ENCODE measurements at places on chromosomes 16 and 17. TPM values are rescaled to one million over a fixed set of nuclear protein-coding genes. Genes with fewer than 3 reads are reported as not detected.
A peak's percentile ranks its signal among the peaks of the same experiment; 100 is the strongest.

MAF gene
- total RNA-seq: 85.0 TPM

ABCA6 gene
- total RNA-seq: 6.5 TPM

ABCA9 gene
- total RNA-seq: 6.6 TPM

SNX20 gene
- total RNA-seq: not detected

BAIAP3 gene
- total RNA-seq: 3.0 TPM

RND2 gene
- 6.3 TPM for total RNA-seq

VWA3A gene
- total RNA-seq: not detected

DNA sequence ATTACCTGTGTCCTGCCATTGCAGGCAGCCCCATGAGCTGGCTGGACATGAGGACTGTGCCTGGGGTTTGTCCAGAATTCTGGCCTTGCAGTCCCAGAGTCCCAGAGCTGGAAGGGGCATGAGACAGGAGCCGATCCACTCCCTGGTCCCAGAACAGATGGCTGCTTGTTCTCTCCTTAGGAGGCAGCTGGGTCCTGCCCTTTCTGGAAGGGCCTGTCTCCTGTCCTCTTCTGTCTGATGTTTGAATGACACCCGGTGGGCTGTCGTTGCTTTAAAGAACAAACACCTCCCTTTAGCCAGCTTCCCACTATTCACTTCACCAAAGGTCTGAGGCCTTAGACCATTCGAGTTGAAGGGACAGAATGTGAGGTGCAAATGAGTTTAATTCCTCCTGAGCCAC lies 63.8 kb downstream of the RAP1GAP2 start:
- DNase-seq: no peak

GRCh38 chr16:85569615-85570212 lies 43.4 kb upstream of the GSE1 start:
- DNase-seq: no peak

GRCh38 chr16:87044829-87045228 lies 272.4 kb downstream of the C16orf95 start:
- no peak for DNase-seq

GRCh38 chr17:17134051-17134956 lies 71.8 kb downstream of the PLD6 start:
- no peak for DNase-seq

DNA sequence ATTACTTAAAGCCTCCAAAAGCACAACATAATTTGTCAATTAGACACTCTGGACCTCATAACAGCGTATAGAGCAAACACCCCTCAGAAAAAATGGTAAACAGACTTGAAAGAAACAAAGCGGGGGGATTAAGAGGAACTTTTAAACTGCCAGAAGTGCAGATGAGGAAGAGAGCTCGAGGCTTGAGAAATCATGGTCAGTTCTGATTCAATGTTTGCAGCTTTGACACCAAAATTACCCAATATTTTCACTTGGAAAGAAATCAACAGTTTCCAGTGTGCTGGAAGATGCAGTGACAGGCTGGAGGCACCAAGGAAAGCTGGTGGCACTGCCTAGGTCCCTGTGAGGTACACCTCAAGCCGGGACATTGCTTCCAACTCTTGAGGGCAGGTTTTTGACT lies 180.9 kb upstream of the TOX3 start:
- DNase-seq: no peak

GRCh38 chr17:2030779-2031163 lies 818 bp downstream of the DPH1 start:
- no peak for DNase-seq

DNA sequence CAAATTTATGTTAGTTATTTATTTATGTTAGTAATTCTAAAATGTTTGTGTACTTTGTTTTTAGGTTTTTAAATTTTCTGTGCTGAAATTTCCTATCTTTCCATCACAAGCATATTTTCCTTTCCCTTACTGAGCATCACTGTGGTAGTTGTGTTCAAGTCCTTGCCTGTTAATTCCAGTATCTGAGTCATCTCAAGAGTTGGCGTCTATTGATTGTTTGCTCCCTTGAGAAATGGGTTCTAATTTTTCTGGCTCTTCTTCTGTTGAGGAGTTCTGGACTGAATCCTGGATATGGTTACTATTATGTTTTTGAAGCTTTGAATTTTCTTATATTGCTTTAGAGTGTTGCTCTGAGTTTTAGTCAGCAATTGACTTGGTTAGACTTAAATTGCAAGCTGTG lies 56.3 kb downstream of the GAN start:
- DNase-seq: no peak

GRCh38 chr17:50094243-50094752 lies 853 bp upstream of the PDK2 start:
- DNase-seq: peak; percentile 94

GRCh38 chr17:50256826-50257618 lies 17.2 kb upstream of the TMEM92 start:
- DNase-seq: peak; percentile 5

- peak; percentile 65 for DNase-seq
Measured at GRCh38 chr17:81537343-81537855, 9.2 kb downstream of the FSCN2 start.

GRCh38 chr17:7932949-7933348 lies 943 bp downstream of the CNTROB start:
- DNase-seq: peak; percentile 81

DNA sequence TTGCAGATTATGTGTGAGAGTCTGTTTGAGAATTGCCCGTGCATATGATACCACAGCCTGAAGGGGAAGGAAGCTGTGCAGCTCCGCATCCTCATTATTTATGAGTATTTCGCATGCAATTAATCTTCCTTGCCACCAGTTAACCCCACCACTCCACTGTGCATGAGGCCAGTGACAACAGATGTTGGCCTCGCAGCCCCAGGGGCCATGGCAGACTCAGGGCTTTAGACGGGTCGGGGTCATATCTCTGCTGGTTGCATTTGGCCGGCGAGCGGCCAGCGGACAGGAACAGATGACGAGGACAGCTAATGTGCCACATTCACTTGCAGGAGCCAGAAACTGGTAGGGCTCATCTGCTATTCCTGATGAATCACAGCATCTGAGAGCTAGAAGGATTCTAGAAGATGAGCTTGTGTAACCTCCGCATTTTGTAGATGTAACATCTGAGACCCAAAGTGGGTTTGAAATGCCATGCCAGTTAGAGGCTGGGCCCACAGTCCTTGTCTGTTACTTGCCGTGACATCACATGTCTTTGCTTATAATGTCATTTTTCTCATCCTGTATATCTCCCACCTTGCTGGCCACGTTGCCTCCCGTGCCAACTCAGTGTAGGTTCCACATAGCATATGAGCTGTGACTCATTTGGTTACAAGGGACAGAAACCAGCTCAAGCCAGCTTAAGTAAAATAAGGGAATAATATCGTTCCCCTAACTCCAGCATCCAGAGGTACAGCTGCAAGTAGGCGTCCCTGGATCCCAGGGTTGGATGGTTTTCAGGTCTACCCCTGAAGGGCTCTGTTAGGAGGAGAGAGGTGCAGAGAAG lies 137.2 kb downstream of the SNX29 start:
- DNase-seq: no peak

DNA sequence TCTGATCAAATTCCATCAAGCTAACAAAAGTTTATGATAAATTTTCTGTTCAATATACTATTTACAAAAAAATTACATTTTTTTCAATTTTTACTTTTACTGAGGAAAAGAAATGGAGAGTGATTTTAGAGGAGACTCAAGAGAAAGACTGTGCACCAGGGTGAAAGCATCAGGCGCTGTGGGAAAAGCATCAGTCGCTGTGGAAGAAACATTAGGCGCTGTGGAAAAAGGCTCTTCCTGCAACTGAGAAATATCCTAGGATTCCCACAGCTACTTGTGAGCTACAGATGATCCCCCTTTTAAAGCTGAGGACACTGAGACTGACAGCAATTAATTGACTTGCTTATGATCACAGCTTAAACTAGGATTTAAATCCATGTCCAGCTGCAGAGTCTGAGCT lies 4.9 kb downstream of the ANKFY1 start:
- DNase-seq: no peak

DNA sequence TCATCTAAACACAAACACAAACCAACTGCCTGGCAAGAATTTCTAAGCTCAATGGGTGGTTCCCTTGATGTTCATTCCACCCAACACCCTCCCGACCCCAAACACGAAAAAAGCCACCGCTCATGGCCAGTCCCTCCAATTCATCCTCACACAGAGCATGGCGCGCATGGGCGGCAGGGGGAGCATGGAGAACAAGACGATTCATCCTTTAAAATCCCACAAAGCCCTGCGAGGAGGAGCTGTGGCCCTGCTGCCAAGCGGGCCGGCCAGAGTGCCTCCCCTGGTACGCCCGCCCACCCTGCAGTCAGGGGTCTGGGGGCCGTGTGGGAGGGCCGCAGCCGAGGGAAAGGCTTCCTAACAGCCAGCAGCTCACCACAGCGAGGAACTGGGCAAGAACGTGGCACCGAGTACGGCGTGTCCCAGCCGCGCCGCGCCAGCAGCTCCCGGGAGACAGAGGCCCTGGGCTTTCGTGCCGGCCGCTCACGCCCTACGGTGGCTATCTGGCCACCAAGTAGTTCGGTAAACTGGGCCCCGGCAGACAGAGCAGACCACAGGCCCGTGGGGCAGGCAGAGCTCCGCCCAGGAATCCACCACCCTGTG lies 60.9 kb downstream of the KLHDC4 start:
- DNase-seq: no peak

GRCh38 chr17:28492352-28493310 lies 13.5 kb upstream of the FOXN1 start:
- no peak for DNase-seq

DNA sequence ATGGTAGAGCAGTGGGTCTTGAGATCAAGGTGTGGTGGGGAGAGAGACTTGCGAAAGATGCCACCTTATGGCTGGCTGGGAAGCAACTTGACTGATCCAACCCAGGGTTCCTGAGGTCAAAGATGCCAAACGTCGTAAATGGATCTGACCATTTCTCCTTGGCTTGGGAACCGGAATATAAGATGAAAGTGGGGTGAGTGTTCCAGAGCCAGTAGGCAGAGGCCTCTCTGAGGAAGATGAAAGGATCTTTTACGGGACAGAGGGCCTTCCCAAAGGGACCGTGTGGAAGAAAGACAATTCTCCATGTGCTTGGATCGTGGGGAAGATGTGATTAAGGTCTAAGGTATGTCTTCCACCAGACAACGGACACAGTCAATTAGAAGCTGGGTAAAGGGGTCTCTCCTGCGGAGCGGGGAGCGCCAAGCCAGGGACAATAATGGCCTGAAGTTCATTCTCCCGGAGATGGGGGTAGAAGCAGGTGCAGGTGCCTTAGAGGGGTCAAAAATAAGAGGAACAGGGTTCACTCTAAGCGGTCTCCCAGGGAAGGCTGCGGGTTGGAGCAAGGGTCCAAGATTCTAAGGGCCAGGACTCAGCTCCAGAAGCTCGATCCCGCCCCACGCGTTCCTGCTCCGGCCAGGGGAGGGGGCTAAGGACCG lies 800 bp downstream of the FXR2 start:
- no peak for DNase-seq

DNA sequence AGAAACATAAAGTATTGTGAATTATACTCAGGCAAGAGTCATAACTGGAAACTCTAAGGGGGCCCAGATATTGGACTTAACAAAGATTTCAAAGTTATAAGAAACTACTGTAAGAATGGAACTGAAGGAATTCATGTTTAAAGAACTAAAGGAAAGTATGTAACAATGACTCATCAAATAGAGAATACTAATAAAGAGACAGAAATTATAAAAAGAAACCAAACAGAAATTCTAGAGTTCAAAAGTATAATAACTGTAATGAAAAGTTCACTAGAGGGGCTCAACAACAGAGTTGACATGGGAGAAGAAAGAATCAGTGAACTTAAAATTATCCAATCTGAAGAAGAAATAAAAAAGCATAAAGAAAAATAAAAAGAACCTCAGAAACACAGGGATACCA lies 55.4 kb downstream of the ADCY9 start:
- no peak for DNase-seq

GRCh38 chr17:12134587-12134986 lies 113.9 kb downstream of the MAP2K4 start:
- no peak for DNase-seq

- DNase-seq: no peak
Measured at GRCh38 chr16:76389126-76389525, 111.9 kb downstream of the CNTNAP4 start.

DNA sequence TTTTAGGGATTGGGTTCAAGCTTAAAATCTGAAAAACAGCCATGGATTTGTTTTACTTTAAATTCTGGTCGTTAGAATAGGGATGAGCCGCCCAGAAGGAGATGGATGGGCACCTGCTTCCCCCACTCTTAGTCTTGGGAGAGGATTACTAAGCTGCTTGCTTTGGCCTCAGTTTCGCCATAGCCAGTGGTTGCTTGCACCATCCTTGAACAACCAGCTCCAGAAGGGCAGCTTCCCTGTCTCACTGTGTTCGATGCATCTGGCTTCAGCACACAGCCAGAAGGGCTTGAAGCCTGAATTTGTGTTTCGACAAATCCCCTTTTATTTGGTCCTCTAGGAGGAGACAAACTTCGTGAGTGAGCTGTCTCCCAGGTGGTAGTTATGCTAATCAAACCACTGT lies 7.1 kb downstream of the CYB5D2 start:
- no peak for DNase-seq

- DNase-seq: peak; percentile 26
Measured at GRCh38 chr17:38751144-38751807, 1.3 kb upstream of the PSMB3 start.
